ENCODE measurements at places on chromosomes 13 and 19. TPM values are rescaled to one million over a fixed set of nuclear protein-coding genes. Genes with fewer than 3 reads are reported as not detected.

- no peak for DNase-seq
Observed at GRCh38 chr13:41405367-41405766, 52.0 kb upstream of the RGCC start.

- DNase-seq = no peak
Observed at GRCh38 chr13:52809310-52809769, 39.1 kb downstream of the PCDH8 start.

- DNase-seq = no peak
Observed at GRCh38 chr19:39037194-39037593, 4.8 kb upstream of the FBXO27 start.

DNA sequence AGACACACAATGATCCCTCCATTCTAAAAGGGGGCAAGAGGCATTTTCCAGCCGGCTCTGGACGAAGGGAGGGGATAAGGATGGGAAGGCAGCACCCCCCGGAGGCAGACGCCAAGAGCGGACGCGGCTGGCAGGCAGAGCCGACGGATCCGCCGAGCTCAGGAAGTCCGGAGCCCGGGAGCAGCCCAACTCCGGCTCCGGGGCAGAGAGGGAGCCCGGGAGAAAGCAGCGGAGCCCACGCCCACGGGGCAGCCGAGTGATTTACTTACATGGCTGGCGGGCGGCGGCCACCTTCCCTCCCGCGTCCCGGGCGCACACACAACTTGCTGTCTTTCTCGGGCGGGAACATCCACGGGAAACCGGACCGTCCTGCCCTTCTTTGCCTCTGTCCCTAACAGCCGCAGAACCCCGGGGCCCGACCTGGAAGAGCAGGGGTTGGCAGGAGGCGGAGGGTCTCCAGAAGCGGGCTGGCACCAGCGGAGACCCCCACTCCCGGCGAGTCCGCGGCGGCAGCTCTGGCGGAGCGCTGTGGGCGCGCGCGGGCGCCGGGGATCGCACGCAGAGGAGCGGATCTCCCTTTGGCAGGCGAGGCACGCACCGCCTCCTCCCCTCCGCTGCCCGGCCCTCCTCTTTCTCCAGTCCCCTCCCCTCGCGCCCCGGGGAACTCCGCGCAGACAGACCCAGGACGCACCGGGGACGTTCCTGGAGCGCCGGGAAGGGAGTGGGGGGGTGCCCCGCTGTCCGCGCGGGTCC lies at the start of gene LHFPL6:
Gene LHFPL6 (minus strand): TSS at position 580 of the 753 bp plus-strand sequence.
- DNase-seq = peak; percentile 95

- no peak for DNase-seq
Observed at GRCh38 chr19:43354305-43354627, 780 bp downstream of the CD177 start.

The FXYD1 gene
- polyA plus RNA-seq = 150 TPM

The LILRB3 gene
- 1.9 TPM for polyA plus RNA-seq

The BST2 gene
- polyA plus RNA-seq = 114 TPM

The SIAH3 gene
- 0.13 TPM for polyA plus RNA-seq
